Right renal cortex interstitium (tissue), 3 donors: ENCODE measurements at places on chromosomes 4 and X. TPM values are rescaled to one million over a fixed set of nuclear protein-coding genes. Genes with fewer than 3 reads are reported as not detected.

DNA sequence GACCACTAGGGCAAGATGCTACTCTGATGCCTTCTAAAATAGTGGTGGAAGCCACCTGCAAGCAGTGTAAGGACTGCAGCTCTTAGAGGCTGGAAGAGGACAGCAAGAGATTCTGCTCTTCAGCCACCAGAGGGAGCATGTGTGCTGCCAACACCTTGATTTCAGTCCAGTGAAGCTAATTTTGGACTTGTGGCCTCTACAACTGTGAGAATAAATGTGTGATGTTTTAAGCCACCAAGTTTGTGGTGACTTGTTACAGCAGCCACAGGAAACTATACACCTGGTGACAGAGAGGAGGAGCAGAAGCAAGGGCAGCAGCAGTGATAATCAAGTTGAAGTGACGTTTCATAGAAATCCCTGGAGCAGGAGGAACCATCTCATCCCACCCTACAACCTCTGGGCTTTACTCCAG, 55.9 kb downstream of the FGFBP1 start:
- peak; percentile 44 for DNase-seq

DNA sequence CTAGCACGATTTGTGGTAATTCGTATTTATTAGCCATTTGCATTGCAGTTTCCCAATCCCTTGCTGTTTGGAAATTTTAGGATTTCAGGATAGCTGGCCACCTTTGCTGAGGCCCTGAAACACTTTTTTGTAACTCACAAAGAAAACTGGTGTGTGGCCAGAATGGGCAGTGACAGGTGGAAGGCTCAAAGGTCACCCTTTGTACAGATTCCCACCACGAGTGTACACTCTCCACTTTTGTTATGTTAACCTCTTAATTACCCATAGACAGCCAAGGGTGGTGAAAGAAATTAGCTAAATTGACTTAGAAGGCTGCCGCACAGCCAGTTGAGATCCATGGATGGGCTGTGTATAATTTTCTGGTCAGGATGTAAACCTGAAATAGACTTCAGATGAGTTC, 109.7 kb upstream of the ARX start:
- DNase-seq = no peak

- no peak for DNase-seq
Measured at GRCh38 chrX:34716302-34716701, 59.2 kb upstream of the TMEM47 start.

TBX22 gene
- polyA plus RNA-seq = 3.2 TPM

MEPE gene
- not detected for polyA plus RNA-seq
